ENCODE measurements at places on chromosomes 16 and 17. TPM values are rescaled to one million over a fixed set of nuclear protein-coding genes. Genes with fewer than 3 reads are reported as not detected.

The BRIP1 gene
- 0.13 TPM for polyA plus RNA-seq

DNA sequence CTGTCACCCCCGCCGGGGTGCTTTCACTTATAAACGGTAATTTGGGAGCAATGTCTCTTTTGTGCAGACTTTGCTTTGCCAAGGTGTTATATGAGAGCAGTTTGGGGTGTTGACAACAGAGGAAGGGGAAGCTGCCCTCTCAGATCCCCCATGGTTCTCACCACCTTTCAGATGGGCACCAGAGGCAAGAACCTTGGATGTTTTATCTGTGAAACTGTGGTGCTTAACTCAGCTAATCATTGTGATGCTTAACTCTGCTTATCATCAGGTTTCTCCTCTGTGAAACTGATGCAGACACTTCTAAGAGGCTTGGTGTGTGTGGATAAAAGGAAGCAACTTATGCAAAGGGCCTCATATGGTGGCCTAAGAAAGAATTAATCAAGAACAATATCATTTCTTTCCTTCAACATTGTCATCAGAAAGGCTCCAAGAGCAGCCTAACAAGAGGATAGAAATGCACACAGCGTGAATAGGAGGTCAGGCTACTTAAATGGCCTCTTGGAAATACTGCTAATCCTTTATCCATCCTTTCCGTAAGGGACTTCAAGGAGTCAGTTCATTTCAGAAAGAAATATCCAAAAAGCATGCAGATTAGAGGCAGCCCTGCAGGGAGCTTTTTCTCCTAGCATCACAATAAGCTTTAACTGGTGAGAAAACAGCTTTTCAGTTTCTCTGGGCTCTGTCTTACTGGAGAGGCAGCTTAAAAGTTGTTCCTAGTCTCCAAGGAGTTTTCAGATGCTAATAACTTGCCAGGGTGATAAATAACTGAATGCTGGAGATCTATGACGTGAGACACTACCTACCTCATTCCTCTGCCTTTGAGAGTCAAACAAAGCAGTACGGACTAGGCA, 55.1 kb upstream of the CLEC3A start:
- H3K36me3 ChIP-seq, result no peaks in the 10 kb centered on the region
- DNase-seq, result no peak
- H3K27me3 ChIP-seq, result no peaks in the 10 kb centered on the region
- H3K4me1 ChIP-seq, result no peaks in the 10 kb centered on the region

DNA sequence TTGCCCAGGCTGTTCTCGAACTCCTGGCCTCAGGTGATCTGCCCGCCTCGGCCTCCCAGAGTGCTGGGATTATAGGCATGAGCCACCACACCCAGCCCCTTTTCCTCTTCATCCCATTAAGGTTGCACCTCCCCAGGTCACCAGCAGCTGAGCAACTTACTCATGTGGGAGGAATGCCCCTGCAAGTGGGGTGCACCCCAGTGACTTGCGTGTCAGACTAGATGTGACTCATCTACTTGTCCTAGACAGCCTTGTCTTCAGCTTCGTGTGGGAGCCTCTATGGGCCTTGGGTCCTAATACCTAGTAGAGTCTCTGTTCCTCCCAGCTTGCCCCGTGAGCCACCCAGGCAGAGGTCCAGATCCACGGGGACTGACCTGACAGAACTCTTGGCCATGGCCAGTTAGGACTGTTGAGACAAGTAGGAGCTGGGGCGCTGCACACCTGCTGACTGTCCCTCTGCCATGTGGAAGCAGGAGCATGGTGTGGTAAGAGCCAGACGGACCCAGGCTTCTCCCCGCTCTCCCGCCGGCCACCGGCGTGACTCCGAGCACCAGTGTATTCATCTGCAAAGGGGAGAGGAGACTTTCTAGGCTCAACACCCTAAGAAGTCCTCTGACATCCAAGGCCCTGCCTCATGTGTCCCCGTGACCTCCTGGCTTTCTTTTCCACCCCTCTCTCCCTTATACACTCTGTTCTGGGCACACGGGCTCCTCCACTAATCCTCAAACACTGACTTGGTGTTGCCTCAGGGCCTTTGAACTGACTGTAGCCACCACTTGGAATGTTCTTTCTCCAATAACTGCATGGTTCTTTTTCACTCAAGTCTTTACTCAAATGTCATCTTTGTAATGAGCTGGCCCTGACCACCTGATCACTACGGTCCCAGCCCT, 11.6 kb upstream of the CBX4 start:
- no peaks in the 10 kb centered on the region for H3K36me3 ChIP-seq
- H3K27me3 ChIP-seq, result no peaks in the 10 kb centered on the region
- no peak overlapping the region for H3K27ac ChIP-seq
- no peaks in the 10 kb centered on the region for H3K4me1 ChIP-seq
- H3K4me3 ChIP-seq, result no peak overlapping the region
- DNase-seq, result no peak

DNA sequence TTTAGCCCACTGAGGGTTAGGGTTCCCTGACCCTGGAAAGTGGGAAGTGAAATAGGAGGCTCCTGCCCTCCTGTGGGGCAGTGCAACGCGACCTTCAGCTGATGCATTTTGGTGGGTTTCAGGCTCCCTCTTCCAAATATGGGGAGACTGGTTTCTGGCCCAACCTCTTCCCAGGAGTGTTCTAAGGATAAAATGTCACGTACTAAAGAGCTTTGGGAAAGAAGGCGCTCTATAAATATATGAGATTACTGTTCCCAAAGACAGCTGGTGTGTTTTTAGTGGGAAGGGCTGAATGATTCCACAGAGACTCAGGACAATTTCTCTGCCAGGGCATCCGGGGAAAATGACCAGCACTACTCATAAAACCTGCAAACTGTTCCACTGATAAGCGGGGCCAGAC, 9.8 kb downstream of the SLC35B1 start:
- H3K4me1 ChIP-seq, result no peaks in the 10 kb centered on the region
- H3K36me3 ChIP-seq, result peaks cover 3% of the 10 kb centered on the region
- no peaks in the 10 kb centered on the region for H3K27me3 ChIP-seq
- no peak for DNase-seq

DNA sequence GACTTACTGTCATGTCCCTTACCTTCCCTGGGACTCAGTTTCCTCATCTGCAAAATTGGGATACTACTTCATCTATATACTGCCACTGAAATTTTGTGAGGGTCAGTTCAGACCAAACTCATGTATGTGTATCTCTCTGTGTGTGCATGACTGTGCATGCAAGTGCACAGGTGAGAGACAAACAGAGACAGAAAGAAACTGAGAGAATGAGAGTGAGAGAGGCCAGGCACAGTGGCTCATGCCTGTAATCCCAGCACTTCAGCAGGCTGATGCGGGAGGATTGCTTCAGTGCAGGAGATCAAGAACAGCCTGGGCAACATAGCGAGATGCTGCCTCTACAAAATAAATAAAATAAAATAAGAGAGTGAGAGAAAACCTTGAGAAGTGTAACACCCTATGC, 32.1 kb upstream of the SLC6A2 start:
- H3K27ac ChIP-seq, result no peak overlapping the region
- no peaks in the 10 kb centered on the region for H3K27me3 ChIP-seq
- no peaks in the 10 kb centered on the region for H3K36me3 ChIP-seq
- H3K4me1 ChIP-seq, result no peaks in the 10 kb centered on the region
- DNase-seq, result no peak

The KRTAP4-5 gene
- polyA plus RNA-seq, result not detected

- peaks cover 4% of the 10 kb centered on the region for H3K4me1 ChIP-seq
- no peak overlapping the region for H3K27ac ChIP-seq
- no peak for DNase-seq
These were observed 93.1 kb downstream of the XYLT1 start for GRCh38 chr16:17377360-17378324.

The HBQ1 gene
- not detected for polyA plus RNA-seq

The HSPB9 gene
- 0.63 TPM for polyA plus RNA-seq

GRCh38 chr17:9446528-9446927, 129.1 kb downstream of the STX8 start:
- DNase-seq, result no peak
- H3K27ac ChIP-seq, result no peak overlapping the region
- no peak overlapping the region for H3K4me3 ChIP-seq
- H3K36me3 ChIP-seq, result no peaks in the 10 kb centered on the region
- H3K27me3 ChIP-seq, result no peaks in the 10 kb centered on the region
- no peaks in the 10 kb centered on the region for H3K4me1 ChIP-seq

- no peaks in the 10 kb centered on the region for H3K36me3 ChIP-seq
- peak within 1 kb of the TSS; percentile 57 for H3K4me3 ChIP-seq
- peak; percentile 100 for DNase-seq
- no peaks in the 10 kb centered on the region for H3K4me1 ChIP-seq
- H3K27me3 ChIP-seq, result no peaks in the 10 kb centered on the region
- peak within 1 kb of the TSS; percentile 97 for H3K27ac ChIP-seq
These were observed at the start of gene C16orf46 for GRCh38 chr16:81077076-81077940. Gene C16orf46, minus strand, starts transcription at chr16:81077238. Its CDS starts 13,283 bp downstream, at chr16:81063955.

DNA sequence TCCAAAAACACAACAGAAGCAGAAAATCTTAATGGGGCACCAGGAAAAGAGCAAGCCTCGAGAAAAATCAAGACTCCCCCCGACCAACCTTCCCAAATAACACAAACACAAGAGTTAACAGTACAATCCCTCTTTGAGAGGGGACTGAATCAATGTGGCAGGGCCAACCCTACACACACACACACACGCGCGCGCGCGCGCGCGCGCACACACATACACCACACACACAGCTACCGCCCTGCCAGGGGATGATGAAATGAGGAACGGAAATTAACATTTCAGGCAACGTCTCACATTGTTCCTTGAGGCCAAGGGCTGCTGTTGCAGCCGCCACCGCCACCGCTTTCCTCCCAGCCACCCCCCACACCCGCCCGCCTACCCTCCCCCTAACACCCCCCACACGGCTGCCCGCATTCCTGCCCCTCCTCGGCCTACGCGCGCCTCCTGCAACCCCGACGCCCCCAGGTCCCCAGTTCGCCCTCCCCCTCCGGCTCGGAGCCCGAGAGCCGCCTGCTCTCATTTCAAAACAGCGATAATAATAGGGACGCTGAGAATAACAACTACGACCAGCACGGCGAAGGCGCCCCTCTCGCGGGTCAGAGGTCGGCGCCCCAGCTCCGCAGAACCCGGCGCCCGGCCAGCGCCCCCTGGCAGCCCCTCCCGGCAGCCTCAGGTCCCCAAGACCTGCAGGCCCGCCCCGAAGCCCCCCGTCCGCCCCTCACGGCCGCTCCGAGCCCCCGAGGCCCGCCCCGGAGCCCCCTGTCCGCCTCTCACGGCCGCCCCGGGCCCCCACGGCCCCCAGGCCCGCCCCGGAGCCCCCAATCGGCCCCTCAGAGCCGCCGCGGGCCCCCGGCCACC, 1.1 kb downstream of the ANKRD11 start:
- DNase-seq, result peak; percentile 93
- H3K4me1 ChIP-seq, result peaks cover 11% of the 10 kb centered on the region
- no peaks in the 10 kb centered on the region for H3K36me3 ChIP-seq
- H3K27me3 ChIP-seq, result no peaks in the 10 kb centered on the region
- peak overlapping the region; percentile 99 for H3K4me3 ChIP-seq
- peak overlapping the region; percentile 93 for H3K27ac ChIP-seq

GRCh38 chr17:83062011-83062817, 17.2 kb upstream of the METRNL start:
- no peaks in the 10 kb centered on the region for H3K27me3 ChIP-seq
- no peaks in the 10 kb centered on the region for H3K36me3 ChIP-seq
- H3K27ac ChIP-seq, result no peak overlapping the region
- peak; percentile 67 for DNase-seq

The NDRG4 gene
- 9.6 TPM for polyA plus RNA-seq

The AARSD1 gene
- 30.2 TPM for polyA plus RNA-seq

The TMED6 gene
- not detected for polyA plus RNA-seq

The ANKRD40CL gene
- polyA plus RNA-seq, result 0.26 TPM

The HLF gene
- 11.8 TPM for polyA plus RNA-seq

DNA sequence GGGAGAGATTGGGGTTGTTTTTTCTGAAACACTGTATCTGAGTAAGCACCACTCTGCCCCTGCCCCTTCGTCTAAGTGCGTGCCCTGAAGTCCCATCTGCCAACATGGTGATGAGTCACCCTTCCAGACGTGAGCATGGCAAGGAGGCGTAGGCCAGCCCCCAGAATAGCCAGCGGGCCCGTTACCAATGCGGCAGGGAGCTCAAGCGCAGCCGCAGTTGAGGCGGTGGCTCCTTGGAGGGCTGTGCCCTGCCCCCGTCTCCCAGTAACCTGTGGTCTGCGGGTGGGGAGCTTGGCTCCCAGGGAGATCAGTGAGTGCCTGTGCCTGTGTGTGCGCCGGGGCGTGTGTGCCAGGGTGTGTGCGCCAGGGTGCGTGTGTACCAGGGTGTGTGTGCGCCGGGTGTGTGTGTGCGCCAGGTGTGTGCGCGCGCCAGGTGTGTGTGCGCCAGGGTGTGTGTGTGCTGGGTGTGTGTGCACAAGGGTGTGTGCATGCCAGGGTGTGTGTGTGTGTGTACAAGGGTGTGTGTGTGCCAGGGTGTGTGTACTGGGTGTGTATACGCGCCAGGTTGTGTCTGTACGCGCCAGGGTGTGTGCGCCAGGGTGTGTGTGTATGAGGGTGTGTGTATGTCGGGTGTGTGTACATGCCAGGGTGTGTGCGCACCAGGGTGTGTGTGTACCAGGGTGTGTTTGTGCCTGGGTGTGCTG, 98.6 kb upstream of the CHMP6 start:
- H3K36me3 ChIP-seq, result no peaks in the 10 kb centered on the region
- DNase-seq, result peak; percentile 55
- H3K4me1 ChIP-seq, result no peaks in the 10 kb centered on the region

GRCh38 chr17:48439110-48439850, 9.3 kb upstream of the SKAP1 start:
- H3K4me1 ChIP-seq, result no peaks in the 10 kb centered on the region
- no peak overlapping the region for H3K4me3 ChIP-seq
- no peaks in the 10 kb centered on the region for H3K27me3 ChIP-seq

GRCh38 chr16:21603928-21604327, 4.6 kb downstream of the METTL9 start:
- no peaks in the 10 kb centered on the region for H3K36me3 ChIP-seq
- H3K4me3 ChIP-seq, result no peak overlapping the region
- H3K27me3 ChIP-seq, result no peaks in the 10 kb centered on the region
- no peaks in the 10 kb centered on the region for H3K4me1 ChIP-seq
- no peak for DNase-seq
- H3K27ac ChIP-seq, result no peak overlapping the region

DNA sequence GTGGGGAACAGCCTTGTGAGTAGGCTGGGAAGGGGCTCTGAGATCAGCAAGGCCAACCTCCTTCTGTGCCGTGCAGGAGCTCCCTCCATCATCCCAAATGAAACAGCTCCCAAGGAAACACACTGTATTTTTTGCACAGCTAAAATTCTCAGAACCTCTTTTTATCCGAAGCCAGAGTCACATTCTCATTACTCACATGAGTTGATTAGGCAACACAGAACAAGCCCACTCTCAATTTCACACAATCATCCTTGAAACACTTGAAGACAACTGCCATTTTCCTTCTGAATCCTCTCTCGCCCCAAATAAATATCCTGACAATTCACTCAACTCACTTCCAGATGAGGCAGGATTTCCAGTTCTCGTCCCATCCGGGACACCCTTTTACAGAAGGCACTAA, 66.1 kb downstream of the MYO18A start:
- H3K36me3 ChIP-seq, result peaks cover 7% of the 10 kb centered on the region
- H3K27me3 ChIP-seq, result no peaks in the 10 kb centered on the region
- H3K4me3 ChIP-seq, result no peak overlapping the region

- no peak overlapping the region for H3K27ac ChIP-seq
- no peak for DNase-seq
- H3K4me1 ChIP-seq, result no peaks in the 10 kb centered on the region
These were observed 428.2 kb upstream of the MAF start for GRCh38 chr16:80028581-80029380.

The SEC14L1 gene
- polyA plus RNA-seq, result 17.2 TPM
